CD4-positive, alpha-beta T cell treated with Interleukin-12 subunit alpha and Interleukin-12 subunit beta, for 1 hour (primary cell): ENCODE measurements at places on chromosomes 12 and 14.

GRCh38 chr12:66380769-66381535, 78.7 kb downstream of the HELB start:
- DNase-seq: no peak

DNA sequence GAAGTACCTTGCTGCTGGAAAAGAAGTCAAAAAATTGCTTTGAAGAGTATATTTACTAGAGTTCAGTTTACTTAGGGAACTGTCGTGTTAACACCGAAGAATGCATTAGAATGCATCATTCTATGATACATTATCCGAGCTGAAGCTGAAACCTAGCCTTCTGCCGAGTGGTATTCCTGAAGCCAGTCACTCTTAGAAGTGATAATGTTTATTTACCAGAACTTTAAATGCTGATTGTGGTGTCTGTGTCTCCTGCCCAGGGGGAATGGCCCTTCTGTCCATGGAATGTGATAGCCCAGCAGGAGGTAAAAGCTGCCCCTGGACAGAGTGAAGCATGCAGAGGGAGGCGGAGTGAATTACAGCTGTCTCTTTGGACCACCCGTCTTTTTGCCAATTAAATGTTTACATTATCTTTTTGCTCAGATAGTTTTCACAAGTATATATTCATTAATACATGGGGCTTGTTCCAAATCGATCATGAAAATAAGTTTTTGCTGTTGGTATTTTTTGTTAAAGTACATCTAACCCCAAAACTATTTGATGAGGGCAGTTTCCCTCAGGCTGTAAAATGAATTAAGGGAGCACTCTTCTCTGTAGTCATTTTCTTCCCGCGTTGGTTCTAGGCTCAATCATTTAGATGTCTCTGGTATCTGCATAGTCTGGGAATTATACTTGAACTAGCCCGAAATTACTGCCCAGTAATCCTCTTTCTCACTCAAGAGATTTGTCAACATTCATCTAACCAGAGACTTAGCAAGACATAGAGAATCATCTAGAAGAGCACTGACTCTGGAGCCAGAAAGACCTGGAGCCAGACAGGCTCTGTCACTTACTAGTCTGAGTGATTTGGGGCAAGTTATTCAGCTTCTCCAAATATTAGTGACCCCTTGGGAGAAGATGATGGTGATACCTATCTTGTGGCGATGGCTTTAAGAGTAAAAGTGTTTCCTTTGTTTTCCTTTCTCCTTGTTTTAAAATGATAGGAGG, 147.6 kb downstream of the CRADD start:
- no peak for DNase-seq

DNA sequence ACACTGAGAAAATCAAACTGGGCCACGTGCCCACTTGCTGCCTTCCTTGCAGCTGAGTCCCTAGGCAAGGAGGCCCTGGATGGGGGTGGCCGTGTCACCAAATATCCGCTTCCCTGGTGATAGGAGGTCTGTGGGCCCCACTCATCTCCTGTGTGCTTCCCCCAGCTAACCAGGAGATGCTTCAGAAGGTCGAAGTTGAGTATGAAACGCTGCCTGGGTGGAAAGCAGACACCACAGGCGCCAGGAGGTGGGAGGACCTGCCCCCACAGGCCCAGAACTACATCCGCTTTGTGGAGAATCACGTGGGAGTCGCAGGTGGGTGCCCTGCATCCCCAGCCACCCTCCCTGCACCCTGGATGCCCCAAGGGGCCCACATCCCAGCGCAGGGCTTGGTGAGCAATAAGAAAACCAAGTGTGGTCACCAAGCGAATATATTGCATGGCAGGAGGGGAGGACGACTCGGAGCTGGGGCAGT, 6.8 kb upstream of the SIVA1 start:
- DNase-seq: no peak

GRCh38 chr14:73795974-73796373, 55.7 kb upstream of the PTGR2 start:
- DNase-seq: no peak

GRCh38 chr12:110174373-110174996, 50.3 kb downstream of the IFT81 start:
- DNase-seq: no peak

- DNase-seq: no peak
Observed at GRCh38 chr12:69732088-69732487, 6.6 kb upstream of the RAB3IP start.

- DNase-seq: no peak
Observed at GRCh38 chr12:15152868-15153267, 68.3 kb downstream of the RERG start.

DNA sequence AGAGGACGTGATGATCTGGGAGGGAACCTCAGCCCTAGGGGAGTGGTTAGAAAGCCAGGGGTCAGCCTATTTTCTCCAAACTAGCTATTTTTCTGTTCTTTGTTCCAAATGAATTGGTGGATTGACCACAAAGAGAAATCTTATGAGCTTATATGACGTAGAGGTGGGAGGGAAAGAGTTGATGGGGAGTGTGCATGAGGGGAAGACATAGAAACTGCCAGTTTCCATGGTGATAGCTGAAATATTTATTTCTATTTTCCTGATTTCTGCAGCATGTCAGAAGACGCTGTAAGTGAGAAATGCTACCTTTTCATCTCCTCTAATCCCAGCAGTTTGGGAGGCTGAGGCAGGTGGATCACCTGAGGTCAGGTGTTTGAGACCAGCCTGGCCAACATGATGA, 51.4 kb upstream of the CISTR start:
- no peak for DNase-seq
